ENCODE measurements at places on chromosomes 12 and 14.

DNA sequence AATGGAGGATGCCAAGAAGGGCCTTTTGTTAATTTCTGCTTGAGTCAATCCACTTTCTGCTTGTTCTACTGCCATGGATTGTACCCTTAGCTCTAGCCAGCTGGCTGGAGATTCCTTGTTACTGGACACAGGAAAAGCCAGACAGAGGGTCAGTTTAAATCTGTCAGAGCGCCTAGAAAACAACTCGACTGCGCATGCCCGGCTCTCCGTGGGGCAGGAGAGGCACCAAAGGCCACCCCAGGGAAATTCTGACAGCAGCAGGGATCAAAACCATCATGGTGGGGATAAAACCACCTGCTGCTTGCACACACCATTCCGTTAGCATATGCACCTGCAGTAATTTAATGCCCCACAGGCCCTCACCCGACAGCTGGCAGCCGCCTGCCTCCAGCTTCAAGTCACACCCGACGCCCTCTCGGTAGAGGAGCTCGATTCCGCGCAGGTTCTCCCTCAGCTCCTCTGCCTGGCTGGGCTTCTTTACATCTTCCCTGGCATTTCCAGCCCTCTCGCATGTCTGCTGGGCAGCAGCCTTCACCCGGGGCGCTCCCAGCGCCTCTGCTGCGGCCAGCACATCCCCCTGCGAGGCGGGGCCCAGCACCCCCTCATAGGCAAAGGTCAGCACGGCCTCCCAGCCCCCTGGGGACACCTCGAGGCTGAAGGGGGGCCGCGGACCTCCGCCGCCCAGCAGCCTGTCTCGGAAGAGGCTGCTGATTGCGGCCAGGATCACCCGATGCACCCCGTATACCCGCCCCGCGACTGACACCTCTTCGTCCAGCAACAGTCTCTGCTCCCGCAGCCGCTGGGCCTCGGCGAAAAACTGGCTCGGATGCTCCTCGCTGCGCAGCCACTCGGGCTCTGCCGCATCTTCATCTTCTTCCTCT, 1.0 kb downstream of the KLHL33 start:
- DNase-seq = peak; percentile 62

DNA sequence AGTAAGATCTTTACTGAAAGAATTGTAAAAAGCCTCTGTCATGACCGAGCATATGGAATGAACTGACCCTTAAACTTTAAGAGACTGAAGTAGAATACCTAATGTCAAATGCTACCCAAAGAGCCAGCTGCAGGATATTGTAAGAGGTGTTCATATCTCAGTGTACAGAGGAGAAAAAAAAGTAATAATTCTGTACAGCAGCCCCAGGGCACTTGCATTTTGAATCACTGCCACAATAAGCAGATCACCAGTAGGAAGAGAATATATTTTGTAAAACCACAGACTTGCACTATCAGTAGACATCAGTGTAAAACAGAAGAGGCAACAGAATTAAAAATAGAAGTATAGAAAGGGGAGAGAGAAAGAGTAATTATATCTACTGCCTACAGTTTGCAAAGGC, 162.6 kb downstream of the PPFIA2 start:
- DNase-seq = no peak

- no peak for DNase-seq
Observed at GRCh38 chr14:38080696-38081095, 127.0 kb upstream of the SSTR1 start.

DNA sequence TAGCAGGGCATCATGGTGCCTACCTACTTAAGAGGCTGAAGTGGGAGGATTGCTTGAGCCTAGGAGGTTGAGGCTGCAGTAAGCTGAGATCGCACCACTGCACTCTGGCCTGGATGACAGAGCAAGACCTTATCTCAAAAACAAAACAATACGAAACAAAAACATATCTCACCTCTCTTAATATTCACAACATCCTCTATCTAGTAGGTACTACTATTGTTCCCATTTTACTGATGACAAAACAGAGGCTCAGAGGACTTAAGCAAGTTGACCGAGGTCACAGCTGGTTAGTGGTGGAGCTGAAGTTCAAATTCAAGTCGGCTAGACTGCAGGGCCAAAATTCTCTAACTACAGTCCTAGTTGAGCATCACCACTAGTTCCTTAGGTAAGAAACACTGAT, 172.3 kb upstream of the EEA1 start:
- no peak for DNase-seq

DNA sequence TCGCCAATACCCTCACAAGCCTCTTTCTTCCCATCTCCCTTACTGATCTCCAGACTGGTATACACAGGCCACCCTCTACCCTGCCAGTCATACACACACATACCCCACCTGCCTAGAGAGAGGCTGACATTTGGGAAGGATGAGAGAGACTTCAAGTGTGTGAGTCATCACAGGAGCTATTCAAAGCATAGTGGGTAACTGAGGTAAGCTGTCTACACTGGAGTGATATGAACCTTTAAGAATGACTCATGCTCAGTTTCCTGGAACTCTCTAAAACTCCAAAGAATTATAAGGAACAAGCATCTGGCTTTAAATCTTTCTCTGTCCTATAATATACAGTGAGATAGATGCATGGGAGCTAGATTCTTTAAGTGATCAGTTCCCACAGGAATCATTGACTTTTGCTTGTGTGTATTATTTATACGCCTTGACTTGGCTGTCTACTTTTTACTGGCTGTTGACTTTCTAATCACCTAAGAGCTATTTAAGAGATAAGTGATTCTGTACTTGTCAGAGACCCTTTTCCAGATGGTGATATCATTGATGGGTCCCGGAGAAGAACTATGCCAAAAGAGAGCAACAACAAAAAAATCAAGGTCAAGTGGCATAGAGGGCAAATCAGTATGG, 5.8 kb downstream of the IGF1 start:
- no peak for DNase-seq

GRCh38 chr14:50762001-50762930, 68.7 kb downstream of the NIN start:
- DNase-seq = peak; percentile 60

GRCh38 chr14:104998801-104999200, 13.2 kb downstream of the CLBA1 start:
- DNase-seq = no peak

DNA sequence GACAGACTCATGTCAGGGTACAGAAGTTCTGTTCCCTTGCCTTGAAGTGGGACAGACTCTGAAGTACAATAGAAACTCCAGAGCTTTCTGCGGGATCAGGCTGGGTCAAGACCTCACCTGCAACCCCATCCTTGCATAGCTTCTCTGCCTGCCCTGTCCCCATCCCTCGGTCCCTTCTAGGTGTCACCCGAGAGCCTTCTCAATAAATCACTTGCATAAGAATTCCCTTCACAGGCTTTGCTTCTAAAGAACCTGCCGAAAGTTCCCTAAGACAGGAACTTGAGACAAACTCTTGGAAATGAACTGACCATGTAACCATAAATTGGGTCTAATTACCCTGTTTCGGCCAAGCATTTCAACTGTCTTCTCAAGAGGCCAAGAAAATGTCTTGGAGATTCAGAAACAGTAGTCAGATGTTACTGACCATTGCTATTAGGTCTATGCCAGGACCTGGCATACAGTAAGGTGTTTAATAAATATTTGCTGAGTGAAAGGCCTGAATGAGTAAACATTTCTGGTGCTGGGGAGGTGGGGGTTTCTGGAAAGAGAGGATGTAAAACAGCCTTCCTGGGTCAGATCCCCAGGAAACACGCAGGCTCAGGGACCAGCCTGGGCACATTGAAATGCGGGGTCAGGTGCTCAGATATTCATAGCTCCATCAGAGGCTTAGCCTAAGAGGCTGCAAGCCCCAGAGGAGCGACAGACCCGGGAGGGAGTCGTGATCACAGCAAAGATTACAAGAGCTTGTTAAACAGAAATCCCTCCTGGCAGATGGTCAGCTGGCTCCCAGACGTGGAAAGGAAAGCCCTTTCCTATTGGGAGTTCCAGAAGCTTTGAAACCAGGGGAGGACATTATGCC, 226.2 kb upstream of the LHX5 start:
- no peak for DNase-seq

DNA sequence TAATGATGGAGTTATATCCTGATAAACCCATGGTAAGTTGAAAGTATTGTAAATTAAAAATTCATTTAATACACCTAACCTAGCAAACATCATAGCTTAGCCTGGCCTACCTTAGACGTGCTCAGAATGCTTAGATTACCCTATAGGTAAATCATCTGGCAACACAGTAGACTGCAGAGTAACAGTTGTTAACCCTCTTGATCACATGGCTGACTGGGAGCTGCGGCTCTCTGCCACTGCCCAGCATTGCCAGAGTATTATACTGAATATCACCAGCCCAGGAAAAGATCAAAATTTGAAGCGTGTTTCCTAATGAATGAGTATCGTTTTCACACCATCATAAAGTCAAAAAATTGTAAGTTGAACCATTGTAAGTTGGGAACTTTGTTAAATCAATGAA, 17.8 kb upstream of the TMPRSS12 start:
- no peak for DNase-seq

DNA sequence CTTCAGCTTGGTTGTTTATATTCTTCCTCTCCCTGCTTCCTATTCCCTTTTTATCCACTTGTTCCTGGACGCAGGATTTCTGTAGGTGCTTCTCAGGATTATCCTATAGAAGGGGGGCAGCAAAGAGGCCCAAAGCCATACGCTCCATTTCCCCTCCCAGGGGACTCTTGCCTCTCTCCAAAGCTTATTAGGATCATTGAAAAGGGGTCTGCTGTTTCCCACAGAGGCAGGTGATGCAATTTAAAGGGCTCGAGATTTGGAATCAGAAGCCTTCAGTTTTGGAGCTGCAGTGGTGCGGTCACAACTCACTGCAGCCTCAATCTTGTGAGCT, 31.5 kb upstream of the SYNDIG1L start:
- no peak for DNase-seq

GRCh38 chr14:102949062-102949800, 26.8 kb downstream of the AMN start:
- DNase-seq = no peak

DNA sequence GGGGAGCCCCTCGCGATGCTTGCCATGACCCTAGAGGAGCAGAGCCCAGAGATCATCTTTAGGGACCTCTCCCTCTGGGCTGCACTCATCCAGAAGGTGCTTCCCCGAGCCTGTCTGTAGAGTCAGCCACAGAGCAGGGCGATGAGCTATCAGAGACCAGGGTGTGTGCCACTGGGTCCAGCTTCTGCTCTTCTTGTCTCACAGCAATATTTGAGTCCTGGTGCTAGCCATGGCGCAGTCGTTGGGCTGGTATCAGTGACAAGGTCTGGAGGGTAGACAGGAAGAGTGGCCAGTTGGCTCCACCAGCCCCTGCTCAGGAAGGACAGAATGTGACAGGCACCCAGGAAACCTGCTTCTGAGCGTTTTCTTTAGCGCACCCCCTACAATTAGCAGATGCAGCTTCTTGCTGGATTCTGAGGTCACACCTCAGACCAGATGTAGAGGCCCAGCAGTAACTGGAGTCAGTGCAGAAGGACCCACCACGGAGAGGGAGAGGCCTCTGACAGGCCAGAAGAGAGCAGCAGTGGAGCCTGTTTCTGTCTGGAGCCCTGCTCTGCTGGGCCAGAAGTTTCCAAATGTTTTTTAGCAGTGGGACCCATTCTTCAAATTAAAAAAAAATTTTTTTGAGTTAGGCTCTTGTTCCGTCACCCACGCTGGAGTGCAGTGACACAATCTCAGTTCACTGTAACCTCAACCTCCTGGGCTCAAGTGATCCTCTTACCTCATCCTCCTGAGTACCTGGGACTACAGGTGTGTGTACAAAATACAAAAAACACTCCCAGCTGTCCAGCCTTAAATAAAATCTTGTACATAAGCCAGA, 23.7 kb downstream of the ANKRD9 start:
- DNase-seq = peak; percentile 35

GRCh38 chr12:121358073-121358472, 5.9 kb upstream of the ANAPC5 start:
- no peak for DNase-seq

GRCh38 chr12:115088328-115088994, 404.5 kb upstream of the TBX3 start:
- no peak for DNase-seq

DNA sequence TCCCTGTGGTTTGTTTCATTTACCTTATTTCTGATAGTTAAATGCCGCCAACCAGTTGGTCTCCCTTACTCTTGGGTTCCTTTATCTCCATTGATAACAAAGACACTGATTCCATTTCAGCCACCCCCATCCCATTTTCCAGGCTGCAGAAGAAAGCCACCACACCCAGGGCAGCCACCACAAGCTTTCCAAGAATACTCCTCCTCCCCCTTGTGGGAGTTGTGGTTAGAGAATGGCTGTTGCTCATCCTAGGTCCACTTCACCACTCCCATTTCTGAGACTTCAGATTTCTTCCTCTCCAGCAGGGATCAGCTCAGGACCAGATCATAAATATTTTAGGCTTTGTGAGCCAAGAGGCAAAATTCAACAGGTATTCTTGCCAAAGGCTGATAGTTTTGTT, 73.9 kb downstream of the ANO4 start:
- no peak for DNase-seq

All from dorsolateral prefrontal cortex (tissue), 122 donors.